ENCODE measurements at places on chromosomes 3 and 15.

GRCh38 chr3:90010341-90010740 lies 902.9 kb downstream of the EPHA3 start:
- DNase-seq, result no peak

DNA sequence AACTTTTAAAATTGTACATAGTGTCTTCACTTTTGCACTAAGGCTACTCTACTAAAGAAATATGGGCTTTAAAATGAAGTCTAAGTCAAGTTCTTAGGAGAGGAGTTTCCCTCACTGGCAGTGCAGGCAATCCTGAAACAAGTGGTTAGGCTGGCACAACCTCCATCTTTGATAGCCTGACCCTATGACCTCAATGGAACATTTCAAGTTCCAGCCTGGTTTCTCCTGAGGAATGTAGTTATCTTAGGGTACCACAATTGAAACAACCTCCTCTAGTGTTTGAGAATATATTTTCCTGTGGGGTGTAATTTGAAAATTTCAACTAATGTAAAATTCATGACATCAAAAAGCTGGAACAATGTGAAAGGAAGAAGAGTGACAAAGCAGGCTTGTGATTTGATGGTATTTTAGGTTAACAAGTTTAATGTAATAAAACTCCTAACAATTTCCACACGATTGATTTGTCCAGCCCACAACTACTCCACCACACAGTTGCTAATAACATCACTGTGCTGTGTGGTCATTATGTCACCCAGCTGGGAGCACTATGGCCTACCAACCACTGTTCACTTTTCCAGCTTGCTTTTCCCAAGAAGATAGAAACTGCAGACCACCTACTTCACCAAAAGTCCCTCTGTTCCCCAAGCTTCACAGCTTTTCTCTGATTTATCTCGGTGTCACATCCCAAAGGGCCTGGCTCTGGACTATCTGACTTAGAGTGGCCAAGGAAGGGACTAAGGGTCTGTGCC lies 1.8 kb downstream of the WWTR1 start:
- DNase-seq, result no peak

DNA sequence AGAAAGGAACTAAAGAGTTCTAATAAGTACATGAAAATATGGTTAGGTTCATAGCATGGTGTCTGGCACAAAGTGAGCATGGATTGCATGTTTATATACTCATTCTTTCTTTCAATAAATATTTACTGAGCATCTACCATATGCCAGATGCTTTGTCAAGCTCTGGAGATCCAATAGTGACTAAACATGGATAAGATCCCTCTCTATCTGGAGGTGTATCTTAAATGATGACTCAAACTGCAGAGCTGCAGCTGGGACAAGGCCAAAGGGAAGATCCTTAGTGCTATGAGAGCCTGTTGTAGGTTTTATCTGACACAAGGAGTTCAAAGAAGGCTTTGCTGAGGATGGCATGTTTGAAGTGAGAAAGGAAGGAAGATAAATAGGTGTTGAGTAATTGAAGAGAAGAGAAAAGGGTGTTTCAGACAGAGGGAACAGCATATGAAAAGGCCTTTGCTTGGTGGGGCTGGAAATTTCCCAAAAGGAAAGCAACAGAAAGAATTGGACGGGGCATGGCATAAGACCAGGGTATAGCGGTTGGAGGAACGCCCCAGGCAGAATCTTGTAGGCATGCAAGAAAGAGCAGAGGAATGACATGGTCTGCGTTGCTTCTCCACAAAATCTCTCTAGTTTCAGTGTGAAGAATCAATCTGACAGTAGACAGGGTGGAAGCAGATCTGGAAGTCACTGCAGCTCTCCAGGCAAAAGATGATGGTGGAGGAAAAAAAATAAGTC lies 239.9 kb upstream of the LRTM1 start:
- DNase-seq, result no peak

DNA sequence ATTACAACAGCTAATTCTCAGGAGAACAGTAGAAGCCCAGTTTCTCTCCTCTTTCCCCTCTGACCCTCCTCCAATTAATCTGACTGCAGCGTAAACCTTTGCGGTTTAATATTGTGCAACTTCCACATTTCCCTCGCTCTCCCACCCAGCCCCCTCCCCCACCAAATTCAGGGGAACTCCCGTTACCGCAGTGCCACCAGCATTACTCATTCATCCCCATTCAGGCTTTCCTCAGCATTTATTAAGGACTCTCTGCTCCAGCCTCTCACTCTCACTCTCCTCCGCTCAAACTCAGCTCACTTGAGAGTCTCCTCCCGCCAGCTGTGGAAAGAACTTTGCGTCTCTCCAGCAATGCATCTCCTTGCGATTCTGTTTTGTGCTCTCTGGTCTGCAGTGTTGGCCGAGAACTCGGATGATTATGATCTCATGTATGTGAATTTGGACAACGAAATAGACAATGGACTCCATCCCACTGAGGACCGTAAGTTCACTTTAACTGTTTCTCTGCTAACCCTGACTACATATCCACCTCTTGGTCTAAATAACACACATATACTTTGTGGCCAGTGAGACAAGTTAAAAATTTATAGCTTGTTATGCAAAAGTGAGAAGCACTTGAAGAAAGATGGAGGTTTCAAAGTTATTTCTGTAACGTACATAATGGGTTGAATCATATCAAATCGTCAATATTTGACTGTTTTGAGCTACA lies at the start of gene PTX3:
Gene PTX3 (plus strand): TSS at position 268 of the 709 bp plus-strand sequence. CDS start 84 bp downstream, at position 352.
- DNase-seq, result peak; percentile 42

DNA sequence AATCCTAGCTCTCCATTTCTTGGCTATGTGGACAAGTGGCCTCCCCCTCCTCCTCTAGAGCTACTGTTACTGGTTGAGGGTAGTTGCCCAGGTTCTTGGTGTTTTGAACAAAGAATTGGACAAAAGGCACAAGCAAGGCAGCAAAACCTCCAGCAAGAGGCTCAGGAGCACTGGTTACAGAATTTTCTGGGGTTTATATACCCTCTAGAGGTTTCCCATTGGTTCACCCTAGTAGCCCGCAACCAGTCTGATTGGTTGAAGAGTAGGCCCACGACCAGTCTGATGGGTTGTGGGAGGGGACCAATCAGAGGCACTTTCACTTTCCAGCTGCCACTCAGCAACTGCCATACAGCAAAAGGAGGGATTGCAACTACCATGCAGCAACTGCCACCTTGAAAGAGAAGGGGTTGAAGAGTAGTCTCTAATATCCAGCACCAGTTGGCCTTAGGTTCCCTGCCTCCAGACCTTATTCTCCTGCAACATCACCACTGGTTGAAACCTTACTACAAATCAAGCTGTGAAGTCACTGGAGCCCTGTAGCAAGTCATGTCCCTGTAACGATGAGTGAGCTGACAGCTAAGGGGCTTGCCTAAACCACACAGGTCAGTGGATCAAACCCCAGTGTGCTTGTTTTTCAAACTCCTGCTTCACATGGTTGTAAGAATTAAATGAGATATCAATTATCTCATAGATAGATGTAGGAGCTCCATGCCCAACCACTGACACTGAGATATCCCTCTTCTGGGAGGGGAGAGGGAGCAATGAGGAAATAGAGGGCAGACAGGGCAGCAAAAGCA lies 2.9 kb upstream of the C15orf39 start:
- DNase-seq, result no peak

DNA sequence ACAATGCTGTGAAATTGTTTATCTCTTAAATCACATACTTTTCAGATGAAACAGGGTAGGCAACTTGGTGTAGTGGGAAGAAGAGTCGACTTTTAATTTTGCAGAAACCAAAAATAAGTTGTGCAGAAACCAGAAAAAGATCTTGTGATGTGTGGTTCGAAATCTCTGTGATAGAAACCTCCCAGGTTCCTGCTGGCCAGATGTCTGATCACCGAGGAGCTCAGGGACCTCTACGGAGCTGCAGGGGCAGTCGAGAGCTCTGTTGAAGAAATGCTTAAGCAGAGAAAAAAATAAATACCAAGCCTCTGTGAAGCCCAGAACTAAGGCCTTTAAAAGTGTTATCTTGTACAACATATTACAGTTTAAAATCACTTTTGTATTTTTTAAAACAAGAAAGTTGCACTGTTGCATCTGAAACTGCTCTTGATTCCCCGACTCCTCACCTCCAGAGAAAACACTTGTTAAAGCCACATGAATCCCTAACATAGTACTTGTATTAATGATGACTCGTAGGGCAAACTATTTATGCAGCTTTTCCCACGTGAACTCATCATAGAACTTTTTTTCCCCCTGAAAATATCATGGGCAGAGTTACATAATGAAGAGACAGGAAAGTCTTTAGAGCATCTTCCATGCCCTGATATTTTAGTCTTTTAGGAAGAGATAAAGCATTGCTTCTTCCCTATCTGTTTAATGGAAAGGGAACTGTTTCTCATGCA lies 51.3 kb downstream of the CCK start:
- no peak for DNase-seq

- no peak for DNase-seq
Observed at GRCh38 chr15:40489274-40490175, 18.7 kb downstream of the CHST14 start.

DNA sequence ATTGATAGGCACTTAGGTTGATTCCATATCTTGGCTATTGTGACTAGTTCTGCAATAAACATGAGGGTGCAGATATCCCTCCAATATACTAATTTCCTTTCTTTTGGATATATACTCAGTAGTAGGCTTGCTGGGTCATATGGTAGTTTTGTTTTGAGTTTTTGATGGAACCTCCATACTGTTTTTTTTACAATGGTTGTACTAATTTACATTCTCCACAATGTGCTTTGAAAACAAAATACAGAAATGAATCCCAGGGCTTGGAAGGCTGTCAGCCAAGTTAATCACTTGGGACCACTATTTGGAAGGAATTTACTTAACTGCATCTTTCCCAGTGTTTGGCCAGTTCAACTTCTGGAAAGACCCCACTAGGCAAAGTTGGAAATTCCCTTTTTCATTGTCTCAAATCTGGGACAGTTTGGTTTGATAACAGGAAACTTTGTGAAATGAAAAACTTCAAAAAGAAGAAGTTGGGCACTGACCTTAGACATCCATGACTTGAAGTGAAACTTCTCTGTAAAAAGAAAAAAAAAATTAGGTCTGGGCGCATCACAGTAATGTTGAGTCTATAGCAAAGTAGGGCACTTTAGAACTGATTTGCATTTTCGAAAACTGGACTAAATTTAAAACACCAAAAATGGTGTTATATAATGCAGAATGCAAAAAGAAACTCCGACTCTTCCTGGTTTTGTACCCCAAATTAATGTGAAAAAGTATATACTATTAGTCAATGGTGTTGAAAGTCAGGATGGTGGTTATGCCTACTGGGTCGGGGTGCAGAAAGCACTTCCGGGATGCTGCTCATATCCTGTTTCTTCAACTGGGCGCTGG lies 6.0 kb downstream of the CTSH start:
- DNase-seq, result no peak

DNA sequence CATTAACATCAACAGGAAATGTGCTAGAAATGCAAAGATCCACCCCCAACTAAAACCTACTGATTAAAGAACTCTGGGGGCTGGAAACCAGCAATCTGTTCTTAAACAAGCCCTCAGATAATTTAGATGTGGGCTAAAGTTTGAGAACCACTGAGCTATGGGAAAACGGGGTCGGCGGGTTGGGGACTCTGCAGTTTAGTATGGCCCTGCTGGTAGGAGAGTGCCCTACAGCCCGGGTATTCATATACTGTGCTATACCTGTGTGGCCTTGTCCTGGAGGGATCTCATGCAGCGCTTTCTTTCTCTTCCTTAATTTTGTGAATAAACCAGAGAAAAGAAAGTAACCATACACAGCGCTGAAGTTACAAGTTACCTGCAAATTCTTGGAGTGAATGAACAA lies 189.7 kb upstream of the GBE1 start:
- DNase-seq, result no peak

DNA sequence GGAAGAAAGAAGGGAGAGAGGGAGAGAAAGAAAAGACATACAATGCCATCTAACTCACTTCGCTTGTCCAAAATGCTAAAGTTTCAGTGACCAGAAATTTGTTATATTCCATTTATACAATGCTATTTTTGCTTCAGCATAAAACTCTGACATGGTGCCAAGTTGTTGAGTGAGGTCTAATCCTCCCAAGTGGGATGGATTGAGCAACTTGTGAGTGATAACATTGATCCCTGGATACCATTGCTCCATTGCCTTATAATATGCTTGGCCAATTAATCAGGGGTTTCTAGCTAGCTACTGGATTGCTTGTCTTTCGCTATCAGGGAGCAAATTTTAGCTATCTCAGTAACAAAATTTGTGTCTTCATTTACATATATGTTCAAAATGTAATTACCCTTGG lies 615.6 kb upstream of the DPPA4 start:
- DNase-seq, result no peak

- no peak for DNase-seq
Observed at GRCh38 chr3:65595222-65596028, 443.3 kb downstream of the MAGI1 start.

GRCh38 chr3:175192536-175192935 lies 333.4 kb downstream of the NAALADL2 start:
- DNase-seq, result peak; percentile 76

DNA sequence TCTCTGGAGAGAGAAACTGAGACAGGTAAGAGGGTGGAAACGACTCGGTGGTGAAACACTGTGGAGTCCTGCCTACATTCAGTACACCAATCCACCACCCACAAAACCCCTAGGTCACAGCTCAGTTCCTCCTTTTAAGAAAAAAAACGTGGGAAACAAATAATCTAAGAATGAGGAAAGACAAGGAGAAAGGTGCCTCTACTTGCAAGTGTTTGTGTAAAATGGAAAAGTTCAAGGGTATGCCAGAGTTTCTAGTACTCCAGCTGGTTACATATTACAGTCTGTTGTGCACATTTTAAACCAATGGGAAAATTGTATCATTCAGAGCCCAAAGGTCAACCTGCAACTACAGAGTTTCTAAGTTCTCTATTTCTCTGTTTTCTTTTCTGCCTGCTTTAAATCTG lies 32.2 kb downstream of the HGD start:
- no peak for DNase-seq

- DNase-seq, result no peak
Observed at GRCh38 chr3:197031315-197032285, 2.0 kb upstream of the MELTF start.

DNA sequence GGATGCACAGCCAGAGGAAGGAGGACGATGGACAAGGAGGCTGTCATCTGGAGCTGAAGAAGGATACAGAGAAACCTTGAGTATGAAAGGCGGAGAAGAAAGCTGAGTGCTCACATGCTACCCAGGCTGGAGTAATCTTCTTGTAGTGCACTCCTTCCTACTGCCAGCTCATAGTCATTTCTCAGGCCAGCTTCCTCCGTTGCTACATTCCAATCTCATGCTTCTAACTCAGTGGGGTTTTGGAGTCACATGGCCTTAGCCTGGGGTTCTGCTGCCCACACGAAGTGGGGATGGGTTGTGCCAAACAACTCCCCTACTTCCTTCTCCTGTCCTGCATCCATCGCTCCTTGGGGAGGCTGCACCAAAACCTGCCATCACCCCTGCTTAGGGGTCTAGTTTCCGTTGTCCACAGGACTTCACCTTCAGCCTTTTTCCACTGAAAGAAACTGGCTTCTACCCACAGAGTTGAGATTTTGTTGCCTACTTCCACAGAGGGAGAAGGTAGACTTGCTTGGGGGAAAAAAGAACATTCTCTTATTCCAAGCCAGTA lies 239.9 kb downstream of the EPHB1 start:
- no peak for DNase-seq

DNA sequence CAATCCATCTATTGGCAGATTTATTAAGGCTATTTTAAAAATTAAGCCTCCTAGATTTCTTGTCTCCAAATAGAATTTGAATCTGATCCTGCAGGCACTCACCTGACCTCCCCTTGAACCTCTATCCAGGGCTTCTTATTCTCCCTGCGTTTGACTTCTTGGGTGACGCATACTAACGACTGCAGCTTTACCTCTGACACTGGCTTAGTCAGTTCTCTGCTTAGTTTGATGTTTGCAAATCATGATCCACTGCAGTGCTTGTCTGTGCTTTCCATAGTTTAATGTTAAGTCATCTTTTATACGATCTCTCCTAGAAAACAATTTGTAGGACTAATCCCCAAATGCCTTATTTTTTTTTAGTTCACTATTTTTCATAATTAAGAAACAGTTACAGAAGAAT lies 233.1 kb downstream of the ROBO1 start:
- no peak for DNase-seq
